Muscle of leg (tissue), 16 donors: ENCODE measurements at places on chromosomes 13 and 19. TPM values are rescaled to one million over a fixed set of nuclear protein-coding genes. Genes with fewer than 3 reads are reported as not detected.

- peaks cover 45% of the 10 kb centered on the region for H3K27me3 ChIP-seq
- peaks cover 17% of the 10 kb centered on the region for H3K4me1 ChIP-seq
- no peak overlapping the region for H3K4me3 ChIP-seq
- peaks cover 15% of the 10 kb centered on the region for H3K36me3 ChIP-seq
Observed at GRCh38 chr19:55452749-55453346, 8.6 kb downstream of the ISOC2 start.

DNA sequence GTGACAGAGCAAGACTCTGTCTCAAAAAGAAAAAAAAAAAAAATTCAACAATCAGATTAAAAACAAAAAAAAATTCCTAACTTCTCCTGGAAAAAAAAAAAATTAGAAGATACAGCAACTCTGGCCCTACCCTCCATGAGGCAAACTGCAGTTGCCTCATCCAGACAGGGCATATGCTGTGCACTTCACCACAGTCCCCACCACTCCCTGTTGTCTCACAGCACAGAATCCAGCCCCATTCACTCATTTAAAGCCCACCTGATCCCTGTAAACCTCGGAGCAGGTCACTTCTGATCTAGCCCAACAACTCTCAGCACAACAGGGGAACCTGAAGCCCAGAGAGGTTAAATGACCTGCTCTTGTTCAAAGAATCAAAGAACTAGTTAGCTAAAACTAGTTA is 24.9 kb downstream of the RHPN2 start:
- no peaks in the 10 kb centered on the region for H3K4me1 ChIP-seq
- no peak overlapping the region for H3K27ac ChIP-seq
- no peaks in the 10 kb centered on the region for H3K36me3 ChIP-seq
- no peak overlapping the region for H3K4me3 ChIP-seq
- H3K27me3 ChIP-seq, result no peaks in the 10 kb centered on the region

The DMKN gene
- total RNA-seq, result 2.0 TPM

GRCh38 chr13:101681834-101682233 is 229.4 kb downstream of the ITGBL1 start:
- no peak overlapping the region for H3K4me3 ChIP-seq
- DNase-seq, result no peak
- H3K27me3 ChIP-seq, result no peaks in the 10 kb centered on the region
